ENCODE measurements at places on chromosomes 5 and 9. TPM values are rescaled to one million over a fixed set of nuclear protein-coding genes. Genes with fewer than 3 reads are reported as not detected.

Gene UBE2D2
- 172 TPM for total RNA-seq

Gene GPR150
- 0.60 TPM for total RNA-seq

Gene C5orf52
- total RNA-seq = not detected

Gene FBP2
- total RNA-seq = not detected

Gene FAM114A2
- 27.4 TPM for total RNA-seq

Gene PTPN3
- total RNA-seq = 0.05 TPM

Gene GPX3
- total RNA-seq = 0.76 TPM

Gene CRHBP
- not detected for total RNA-seq

Gene MZB1
- 47.1 TPM for total RNA-seq

GRCh38 chr5:35024911-35025510 lies 22.7 kb downstream of the AGXT2 start:
- no peak for DNase-seq

DNA sequence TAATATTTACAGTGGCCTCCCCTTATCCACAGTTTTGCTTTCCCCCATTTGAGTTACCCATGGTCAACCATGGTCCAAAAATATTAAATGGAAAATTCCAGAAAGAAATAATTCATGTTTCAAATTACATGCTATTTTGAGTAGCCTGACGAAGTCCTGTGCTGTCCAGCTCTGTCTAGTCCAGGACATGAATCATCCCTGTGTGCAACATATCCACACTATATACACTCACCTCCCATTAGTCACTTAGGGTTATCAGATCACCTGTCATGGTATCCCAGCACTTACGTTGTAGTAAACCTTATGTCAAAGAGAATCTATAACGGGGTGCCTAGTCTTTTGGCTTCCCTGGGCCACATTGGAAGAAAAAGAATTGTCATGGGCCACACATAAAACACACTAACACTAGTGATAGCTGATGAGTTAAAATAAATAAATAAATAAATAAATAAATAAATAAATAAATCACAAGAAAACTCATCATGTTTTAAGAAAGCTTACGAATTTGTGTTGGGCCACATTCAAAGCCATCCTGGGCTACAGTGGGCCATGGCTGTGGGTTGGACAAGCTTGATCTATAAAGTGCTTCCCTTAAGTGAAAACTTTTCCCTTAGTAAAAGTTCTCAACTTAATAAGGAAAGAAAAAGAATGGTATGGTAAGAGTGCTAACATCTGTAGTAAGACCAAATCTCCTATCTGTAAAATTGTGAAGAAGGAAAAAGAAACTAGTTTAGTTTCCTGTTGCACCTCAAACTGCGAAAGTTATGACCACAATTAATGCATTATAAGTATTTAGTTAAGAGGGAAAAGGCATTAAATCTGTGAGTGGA lies 15.9 kb upstream of the OMD start:
- DNase-seq = no peak

DNA sequence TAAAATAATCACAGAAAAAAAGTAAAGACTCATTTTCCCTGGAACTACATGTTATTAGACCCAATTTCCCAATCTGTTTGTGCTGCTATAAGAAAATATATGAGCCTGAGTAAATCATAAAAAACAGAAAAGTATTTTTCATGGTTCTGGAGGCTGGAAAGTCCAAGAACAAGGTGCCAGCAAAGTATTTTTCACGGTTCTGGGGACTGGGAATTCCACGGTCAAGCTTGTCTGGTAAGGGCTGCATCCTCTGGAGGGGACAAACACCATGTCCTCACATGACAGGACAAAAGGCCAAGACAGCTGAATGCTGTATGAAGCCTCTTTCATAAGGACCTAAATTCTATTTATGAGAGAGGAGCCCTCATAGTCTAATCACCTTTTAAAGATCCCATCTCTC lies 172.3 kb downstream of the PLPPR1 start:
- DNase-seq = no peak

- no peak for DNase-seq
Observed at GRCh38 chr9:3415906-3416305, 109.9 kb downstream of the RFX3 start.

- DNase-seq = no peak
Observed at GRCh38 chr9:81814794-81815464, 113.3 kb upstream of the SPATA31D4 start.

GRCh38 chr5:88691230-88691582 lies 191.8 kb downstream of the MEF2C start:
- DNase-seq = no peak

DNA sequence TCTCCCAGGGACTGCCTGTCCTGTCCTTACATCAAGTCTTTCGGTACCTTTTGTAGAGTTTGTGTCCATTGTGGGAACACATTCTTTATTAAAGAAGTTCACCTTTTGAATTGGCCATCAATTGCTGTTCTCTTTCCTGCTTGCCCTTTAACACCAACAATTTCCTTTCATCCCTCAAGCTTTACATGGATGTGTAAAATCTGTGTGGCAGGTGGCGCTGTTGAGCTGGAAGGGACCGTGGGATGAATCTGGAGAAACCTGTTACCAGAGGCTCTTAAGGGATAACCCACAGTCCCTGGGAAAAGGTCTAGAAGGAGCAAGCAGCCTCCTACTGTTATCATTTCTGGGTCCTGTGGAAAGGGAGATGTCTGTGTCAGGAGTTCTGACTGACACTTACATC lies 7.9 kb upstream of the ZFP62 start:
- DNase-seq = peak; percentile 45

GRCh38 chr9:94843134-94843533 lies 116.6 kb downstream of the AOPEP start:
- no peak for DNase-seq

DNA sequence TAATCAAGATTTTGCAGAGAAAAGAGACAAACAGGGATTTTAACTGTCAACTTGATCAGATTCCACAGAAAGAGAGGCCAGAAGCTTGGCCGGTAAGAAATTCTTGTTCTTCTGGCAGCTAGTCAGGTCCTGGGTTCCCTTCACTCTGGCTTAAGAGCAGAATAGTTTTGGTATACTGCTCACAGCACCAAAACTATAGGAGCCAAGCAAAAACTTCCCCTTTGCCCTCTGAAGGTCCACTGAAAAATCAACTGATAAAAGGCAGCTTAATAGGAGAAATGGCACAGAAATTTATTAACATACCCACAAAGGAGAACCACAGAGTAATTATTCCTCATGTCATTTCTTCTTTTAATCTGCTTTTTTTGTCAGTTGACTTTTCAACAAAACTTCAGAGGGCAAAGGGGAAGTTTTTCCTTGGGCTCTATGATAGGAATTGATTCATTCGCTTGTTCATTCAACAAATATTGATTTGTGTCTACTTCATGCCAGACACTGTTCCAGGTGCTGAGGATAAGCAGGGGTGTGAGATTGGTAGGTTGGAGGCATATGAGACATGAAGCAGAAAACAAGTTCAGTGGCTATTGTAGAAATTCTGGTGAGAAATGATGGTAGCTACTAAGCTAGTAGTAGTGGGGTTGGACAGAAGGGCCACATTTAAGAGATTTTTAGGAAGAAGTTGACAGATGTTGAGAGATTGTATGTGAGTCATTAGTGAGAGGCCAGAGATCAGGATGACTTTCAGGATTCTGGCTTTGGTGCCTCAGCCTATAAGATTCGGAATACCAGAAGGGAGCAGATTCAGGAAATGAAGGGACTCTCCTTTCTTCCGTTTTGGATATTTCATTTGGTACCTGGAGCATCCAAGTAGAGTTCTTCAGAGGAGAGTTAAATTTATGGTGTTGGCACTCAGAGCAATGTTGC lies 20.6 kb upstream of the NNT start:
- DNase-seq = no peak

DNA sequence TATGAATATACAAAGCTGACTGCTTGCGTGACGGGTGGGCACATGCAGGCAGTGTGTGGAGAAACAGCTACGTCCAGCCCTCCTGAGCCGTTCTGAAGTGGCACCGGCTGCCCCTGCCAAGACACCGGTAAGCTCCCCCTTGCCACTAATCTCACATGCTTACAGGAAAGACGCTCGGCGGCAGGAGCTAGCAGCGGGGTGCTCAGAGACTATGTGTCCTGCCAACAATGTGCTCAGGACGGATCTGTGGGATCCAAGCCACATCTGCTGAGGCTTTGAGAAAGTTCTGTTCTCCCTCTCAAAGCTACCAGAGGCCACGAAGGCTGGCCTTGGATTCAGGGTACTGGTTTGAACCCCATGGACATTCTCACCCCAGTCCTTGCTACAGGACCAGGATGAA lies 157.2 kb upstream of the PHYKPL start:
- DNase-seq = no peak

DNA sequence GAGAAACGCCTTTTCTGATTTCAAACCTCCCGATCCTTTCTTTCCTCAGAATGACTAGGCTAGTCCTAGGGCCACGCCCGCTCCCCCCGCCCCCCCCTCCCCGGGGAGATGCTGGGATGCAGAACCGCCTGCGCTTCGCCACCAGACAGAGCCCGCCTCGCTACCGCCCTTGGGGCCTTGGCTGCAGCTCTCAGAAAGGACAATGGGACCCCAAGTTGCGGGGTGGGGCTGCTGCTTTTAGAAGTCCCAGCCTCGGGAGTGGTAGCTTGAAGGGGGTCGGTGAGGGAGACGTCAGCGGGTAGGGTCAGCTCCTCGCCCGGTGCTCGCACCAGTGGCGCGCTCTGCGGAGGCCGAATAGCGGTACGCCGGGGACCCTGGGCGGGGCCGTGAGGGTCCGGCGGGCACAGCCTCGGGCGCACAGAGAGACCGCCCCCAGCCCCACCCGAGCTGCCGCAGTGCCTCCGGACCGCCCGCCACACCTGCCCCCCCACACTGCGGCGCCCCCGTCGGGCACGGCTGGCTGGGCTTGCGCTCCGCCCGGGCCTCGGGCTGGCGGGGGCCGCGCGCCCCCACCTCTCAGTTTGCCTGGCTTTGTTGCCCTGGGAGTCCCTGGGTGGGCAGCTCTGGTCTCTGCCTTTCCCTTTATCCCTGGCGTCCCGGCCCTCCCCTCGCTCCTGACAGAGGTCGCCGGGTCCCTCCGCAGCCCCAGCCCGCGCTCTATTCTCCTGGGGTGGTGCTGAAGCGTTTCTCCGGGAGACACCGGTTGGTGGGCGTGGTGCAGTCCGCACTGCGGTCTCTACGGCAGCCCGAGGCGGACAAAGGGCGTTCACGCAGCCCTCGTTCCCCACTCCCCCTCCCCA lies 1.2 kb downstream of the MAP1B start:
- DNase-seq = no peak

All from activated B cell treated with CpG ODN at 0.5 μM for 24 hours (primary cell).